ENCODE measurements at places on chromosomes 5 and 9. TPM values are rescaled to one million over a fixed set of nuclear protein-coding genes. Genes with fewer than 3 reads are reported as not detected.

SOHLH1 gene
- not detected for total RNA-seq

FAM219A gene
- 16.8 TPM for total RNA-seq

DNA sequence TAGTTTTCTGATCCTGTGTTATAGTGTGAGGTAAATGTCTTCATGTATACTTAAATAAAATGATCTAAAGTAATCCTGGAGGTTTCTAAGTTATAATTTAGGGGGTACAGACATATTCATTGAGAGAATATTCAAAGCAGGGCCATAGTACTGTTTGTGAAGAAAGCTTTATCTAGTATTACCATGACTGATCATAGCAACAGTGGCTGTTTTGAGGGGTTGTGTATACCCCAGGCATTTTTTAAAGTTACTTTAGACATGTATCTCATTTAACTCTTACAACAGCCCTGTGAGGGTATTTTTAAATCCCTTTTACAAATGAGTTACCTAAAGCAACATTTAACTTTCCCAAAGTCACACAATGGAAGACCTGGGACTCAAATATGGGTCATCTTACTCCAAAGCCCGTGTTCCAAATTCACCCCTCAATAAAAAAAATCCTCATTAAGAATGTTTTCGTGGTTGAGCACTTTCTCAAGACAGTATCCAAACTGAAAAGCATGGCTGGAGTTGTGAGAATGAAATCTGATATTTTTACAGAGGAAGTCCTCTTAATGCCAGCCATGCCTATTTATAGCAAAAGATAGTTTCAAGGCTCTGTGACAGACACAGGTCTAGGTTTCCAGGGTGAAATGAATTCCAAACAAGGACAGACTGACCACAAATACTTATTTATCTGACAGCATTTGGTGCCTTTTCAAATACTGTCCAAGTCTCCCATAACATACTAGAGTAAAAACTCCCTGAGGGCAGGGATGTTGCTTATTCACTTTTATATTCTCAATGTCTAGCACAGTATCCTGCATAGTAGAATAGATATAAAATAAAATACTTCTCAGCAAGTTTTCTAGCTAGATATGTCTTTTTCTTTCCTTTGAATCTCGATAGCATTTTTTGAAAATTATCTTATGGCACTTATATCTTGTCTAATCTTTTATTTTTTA lies 10.4 kb downstream of the STOM start:
- no peak for DNase-seq

GRCh38 chr9:27427272-27427643 lies 96.8 kb upstream of the IFNK start:
- DNase-seq, result peak; percentile 89

DNA sequence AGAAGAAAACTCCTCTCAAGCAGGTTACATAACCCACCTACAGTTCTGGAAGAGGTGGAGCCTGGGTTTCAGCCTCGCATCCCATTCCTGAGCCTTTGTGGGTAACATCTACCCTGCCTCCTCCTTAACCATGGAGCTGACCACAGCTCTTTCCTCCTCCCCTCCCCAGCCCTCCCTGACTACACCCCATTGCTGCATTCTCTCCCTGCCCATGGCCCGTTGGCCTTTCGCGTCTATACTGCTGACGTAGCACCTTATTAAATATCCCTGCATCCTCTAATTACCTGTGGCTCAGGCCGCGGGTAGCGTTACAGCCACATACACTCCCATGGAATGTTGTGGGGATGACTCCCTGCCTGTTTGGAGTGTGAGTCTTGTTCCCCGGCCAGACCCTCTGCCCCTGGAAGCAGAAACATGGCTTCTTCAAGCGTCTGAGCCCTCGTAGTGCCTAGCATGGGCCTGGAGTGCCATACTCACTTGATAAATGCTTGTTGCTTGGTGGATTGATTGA lies 72.8 kb downstream of the WWC1 start:
- DNase-seq, result peak; percentile 69

- DNase-seq, result no peak
Observed at GRCh38 chr9:83239747-83240146, 176.8 kb upstream of the RASEF start.

GRCh38 chr5:69415584-69415958 lies 655 bp downstream of the MARVELD2 start:
- DNase-seq, result no peak

GRCh38 chr9:8832955-8833354 lies 1033.4 kb upstream of the DMAC1 start:
- no peak for DNase-seq

GRCh38 chr5:67038817-67039603 lies 157.6 kb downstream of the CD180 start:
- peak; percentile 54 for DNase-seq

DNA sequence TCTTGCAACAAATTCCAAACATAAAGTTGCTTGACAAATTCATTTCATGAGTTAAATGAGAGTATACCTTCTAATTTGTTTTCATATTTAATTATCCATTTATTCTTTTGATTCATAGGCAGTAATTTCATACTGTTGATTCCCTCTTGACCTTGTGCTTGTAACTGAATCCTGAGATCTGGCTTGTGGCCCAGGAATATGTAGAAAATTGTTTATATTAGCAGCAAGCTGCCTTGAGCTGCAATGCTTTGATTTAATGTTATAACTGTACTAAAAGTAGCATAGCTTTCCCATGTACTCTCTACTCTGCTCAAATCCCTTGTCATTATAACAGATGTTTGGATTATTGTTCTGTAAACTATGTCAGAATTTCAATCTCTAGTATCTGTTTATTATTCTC lies 780.7 kb downstream of the NR2F1-AS1 start:
- DNase-seq, result no peak

DNA sequence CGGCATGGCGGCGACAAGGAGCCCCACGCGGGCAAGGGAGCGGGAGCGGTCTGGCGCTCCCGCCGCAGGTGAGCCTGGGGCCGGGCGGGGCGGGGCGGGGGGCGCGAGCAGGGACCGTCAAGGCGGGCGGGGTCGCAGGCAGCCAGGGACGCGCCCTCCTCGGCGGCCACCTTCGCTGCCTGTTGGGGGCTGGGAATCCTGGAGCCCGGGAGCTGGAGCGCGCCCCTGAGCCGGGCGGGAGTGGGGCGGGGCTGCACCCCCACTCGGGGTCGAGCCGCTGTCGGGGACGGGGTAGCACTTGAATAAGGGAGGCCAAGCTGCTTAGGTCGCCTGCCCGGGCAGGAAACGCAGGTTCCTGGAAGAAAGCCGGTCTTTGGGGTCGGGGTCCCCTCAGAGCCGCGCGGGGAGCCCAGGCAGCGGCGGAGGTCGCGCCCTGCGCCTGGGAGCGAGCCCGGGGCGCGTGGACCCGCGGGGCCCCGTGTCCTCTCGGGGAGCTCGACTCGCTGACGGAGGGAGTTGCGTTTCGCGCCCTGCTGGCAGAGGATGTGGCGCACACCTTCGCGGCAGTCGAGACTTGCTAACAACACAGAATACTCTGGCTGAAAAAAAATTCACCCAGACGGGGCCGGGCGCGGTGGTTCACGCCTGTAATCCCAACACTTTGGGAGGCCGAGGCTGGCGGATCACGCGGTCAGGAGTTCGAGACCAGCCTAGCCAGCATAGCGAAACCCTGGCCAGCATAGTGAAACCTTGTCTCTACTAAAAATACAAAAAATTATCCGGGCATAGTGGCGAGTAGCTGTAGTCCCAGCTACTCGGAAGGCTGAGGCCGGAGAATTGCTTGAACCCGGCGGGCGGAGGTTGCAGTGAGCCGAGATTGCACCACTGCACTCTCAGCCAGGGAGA lies 552 bp downstream of the OTULINL start:
- DNase-seq, result no peak

DNA sequence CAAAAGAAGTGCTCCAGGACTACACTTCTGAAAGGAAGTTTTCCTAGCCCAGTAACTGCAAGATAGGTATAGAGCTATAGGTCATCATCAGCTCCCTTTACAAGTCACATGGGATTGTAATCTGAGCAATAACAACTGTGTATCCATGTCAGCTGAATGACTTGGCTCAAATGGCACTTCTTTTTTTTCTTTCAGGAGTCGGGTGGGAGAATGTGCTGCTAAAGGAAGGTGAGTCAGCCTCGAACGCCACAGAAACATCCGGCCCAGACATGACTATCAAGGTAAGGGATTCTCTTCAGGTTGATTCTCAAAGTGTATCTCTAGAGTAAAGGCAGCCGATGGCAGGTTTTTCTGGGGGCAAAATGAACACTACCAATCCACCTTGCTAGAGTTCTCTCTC lies 192.2 kb downstream of the C9orf152 start:
- peak; percentile 79 for DNase-seq

DNA sequence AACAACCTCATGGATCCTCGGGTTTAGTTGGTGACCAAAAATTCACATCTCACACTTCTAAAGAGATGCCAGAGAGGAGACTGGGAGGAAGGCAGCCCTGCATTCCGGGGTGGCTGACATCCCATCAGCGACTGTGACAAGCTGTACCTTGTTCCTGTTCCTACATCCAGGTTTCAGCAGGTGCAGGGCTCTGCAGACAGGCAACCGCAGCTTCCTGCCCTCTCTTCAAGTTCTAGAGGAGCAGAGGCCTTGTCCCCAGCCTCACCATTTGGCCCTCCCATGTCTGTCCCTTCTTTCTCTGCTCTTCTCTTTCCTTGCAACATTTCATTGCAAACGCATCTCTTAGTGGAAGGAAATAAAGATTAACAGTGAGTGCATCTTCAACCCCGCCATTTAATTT lies 454.6 kb downstream of the IRX1 start:
- no peak for DNase-seq

DNA sequence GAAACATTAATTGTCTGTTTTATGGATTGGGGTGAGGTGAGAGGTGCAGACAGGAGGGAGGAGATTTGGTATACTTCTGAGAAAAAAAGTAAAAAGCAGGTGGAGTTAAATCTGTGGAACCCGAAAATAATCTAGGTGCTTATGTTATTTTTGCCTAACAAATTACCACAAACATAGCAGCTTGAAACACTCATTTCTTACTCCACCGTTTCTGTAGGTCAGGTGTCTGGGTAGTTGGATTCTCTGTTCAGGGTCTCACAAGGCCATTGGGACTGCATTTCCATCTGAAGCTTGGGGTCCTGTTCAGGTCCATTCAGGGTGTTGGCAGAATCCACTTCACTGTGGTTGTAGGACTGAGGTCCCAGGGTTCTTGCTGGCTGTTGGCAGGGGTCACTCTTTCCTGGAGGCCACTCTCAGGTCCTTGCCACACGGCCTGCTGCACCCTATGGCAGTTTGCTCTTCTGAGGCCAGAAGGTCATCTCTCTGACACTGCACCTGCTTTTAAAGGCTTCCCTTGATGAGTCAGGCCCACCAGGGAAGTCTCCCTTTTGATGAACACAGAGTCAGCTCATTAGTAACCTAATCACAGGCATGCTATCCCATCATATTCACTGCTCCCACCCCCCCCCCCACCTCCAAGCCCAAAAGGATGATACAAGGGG lies 82.2 kb downstream of the TRIO start:
- DNase-seq, result no peak

- DNase-seq, result peak; percentile 28
Observed at GRCh38 chr5:126031989-126032716, 391.1 kb upstream of the GRAMD2B start.

- no peak for DNase-seq
Observed at GRCh38 chr9:14193328-14193990, 120.5 kb downstream of the NFIB start.

DNA sequence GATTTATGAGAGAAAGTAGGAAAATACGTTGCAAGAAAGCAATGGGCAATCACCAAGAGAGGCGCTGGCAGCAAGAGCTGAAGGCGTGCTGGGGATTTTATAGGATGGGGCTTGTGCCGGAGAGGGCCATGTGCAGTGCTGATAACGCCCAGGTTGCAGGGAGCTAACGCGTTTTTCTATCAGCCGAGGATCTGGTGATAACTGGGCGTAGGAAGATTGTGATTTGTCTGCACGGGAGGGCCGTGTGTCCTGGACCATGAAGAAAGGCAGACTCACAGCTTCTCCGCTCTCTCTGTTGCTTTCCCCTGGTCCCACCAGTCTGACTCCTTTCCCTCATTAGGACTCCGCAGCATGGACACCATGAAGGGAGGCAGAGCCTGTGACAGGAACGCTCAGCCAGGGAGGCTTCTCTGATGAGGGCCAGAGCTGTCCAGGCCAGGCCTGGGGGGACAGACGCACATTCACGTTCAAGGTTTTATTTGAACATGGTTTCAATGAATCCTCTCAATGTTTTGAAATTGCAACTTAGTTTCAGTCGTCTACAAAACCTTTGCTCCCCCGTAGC lies 11.9 kb upstream of the CACNA1B start:
- DNase-seq, result no peak

GRCh38 chr9:2720179-2720654 lies 2.9 kb downstream of the KCNV2 start:
- no peak for DNase-seq

- no peak for DNase-seq
Observed at GRCh38 chr9:128390150-128390812, 19.1 kb downstream of the URM1 start.

Measured in kidney epithelial cell (primary cell).